GM23248 (cell line): ENCODE measurements at places on chromosomes 6 and 20.

DNA sequence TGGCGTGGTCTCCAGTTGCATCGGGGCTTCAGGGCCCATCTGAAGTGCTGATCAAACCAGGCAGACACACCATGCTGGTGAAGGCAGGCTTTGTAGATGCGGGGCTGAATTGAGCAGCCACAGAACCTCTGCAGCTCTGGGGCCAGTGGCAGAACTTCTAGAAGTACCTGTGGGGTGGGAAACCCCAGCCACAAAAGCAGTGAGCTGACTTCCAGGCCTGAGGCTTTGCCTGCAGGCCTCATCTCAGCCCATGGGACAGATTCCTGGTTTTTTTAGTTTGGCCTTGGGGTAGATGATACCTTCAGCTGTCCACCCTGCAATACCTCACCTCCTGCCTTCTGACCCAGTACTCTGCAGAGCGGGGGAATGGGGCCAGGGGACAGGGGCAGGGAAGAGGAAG lies 14.1 kb downstream of the C20orf173 start:
- DNase-seq: no peak

- DNase-seq: no peak
These were observed 72.4 kb downstream of the ADGRG6 start for GRCh38 chr6:142374091-142374770.

GRCh38 chr6:43216200-43216599 lies 13.1 kb downstream of the DNPH1 start:
- no peak for DNase-seq

GRCh38 chr6:32774426-32774825 lies 11.1 kb upstream of the HLA-DQB2 start:
- DNase-seq: peak; percentile 28

DNA sequence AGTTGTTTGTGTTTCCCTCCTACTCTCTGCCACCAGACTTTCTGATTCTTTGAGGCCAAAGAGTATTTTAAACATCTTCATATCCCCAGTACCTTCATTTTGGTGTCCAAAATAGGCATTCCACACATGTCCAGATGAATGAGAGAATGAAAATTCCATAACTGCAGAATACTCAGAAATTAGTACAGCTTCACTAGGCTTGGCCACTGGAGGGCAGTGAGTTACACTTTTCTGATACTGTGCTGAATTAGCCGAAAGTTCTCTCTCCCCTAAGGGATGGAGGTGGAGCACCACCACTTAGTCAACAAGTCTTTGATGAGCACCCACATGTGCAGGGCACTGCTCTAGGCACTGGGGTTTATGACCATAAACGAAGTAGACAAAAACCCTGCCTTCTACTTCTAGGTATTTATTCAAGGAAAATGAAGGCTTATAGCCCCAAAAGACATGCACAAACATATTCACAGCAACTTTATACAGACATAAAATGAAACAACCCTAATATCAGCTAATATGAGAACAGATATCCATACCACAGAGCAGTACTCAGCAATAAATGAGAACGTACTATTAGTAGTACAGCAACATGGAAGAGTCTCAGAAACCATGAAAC lies 46.1 kb upstream of the TMEM217 start:
- peak; percentile 70 for DNase-seq

DNA sequence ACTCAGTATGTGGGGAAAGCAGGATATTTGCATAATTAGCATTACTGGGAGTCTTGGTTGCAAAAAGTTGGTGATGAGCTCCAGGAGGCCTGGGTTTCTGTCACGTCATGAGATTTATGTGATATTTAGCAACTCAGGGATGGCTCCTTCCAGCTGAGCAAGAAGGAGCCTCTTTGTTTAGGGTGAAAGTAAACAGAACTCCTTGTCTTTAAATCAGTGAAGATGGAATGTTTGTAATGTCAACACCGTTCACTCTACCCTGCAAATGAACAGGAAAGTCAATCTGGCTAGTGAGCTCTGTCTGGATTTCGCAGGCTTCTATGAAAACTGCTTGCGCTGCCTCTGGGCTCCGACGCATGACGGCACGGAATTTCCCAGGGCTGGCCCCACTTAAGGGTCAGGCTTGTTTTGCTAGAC lies 86.9 kb downstream of the PXDC1 start:
- DNase-seq: no peak

DNA sequence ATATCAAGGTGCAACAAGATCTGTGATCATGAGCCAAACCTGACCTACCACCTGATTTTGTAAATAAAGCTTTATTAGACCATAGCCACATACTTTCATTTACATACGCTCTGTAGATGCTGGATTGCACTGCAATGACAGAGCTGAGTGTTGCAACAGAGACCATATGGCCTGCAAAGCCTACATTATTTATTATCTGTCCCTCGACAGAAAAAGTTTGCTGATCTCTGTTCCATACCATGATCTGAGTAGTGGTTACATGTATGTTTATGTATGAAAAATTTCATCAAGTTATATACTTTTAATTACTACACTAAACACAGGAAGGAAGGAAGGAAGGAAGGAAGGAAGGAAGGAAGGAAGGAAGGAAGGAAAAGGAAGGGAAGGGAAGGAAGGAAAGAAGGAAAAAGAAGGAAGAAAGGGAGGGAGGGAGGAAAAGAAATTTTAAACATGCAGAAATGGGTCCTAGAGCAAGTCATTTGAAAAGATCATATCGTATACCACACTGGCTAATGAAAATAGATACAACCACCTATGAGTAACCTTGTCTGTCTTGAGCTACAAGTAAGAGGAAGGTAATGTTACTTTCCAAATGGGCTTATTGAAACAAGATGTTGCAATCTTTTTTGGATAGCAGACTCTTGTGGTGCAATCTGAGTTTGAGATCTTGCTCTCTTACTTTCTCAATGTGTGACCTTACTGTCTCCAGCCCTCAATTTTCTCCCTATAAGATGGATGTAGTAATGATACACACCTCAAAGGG lies 441.0 kb downstream of the KIF16B start:
- no peak for DNase-seq

DNA sequence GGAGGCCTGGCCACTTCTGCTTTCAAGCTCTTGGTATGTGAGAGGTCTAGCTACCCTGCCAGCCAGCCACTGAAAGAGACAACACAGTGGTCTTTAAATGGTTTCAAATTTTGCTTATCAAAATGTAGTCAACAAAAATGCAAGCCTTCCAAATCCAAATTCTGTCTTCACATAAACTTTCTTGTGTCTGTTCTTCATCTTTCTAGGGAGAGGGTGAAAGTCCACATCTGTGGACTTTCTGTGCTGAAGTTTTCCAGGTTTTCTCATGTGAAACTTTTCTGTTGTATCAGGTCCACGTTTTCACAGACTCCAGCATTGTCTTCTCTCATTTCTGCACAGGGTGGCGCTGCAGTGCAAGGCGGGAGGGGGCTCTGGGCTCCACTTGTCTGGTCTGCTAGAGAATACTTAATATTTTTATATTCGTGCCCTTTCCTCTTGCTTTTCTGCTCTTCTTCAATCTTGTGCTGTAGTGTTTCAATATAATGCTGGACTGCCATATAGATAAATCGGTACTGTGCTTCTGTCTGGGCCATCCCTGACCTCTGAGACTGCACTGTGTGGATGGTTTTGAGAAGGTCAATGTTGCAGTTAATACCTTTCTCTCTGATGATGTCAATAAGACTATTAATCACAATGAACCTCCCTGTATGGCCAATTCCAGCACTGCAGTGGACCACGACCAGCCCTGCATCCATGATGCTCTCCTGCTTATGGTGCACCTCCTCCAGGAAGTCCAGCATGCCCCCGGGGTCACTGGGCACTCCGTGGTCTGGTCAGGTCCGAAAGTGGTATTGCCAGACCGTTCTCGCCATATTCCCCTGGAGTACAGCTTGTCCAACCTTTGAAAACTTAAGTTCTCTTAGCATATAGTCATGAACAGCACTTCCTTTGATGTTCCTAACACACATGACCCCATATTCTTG lies 161.6 kb upstream of the TNFAIP3 start:
- peak; percentile 76 for DNase-seq

- DNase-seq: peak; percentile 25
These were observed 46.4 kb downstream of the PTPRA start for GRCh38 chr20:2919518-2920245.

GRCh38 chr6:107185391-107185970 lies 70.2 kb upstream of the BEND3 start:
- peak; percentile 12 for DNase-seq

DNA sequence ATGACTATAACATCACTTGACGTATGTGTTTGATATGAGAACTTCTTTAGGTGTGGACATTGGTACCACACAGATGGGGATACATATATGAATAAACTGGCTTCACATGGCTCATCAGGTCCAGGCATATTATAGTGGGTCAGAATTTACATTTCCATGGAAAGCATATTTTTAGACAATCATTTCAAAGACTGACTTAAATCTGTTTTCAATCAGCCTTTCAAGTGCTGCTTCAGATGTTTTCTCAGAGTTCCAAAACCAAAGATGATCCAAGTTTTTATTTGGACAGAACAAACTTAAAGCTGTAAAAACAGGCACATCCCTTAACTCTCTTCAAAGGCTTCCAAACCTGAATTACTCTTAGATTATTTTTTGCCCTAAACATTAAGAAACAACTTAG lies 88.1 kb downstream of the PRSS35 start:
- DNase-seq: no peak

GRCh38 chr6:131646249-131646670 lies 9.2 kb downstream of the ENPP3 start:
- DNase-seq: no peak
